ENCODE measurements at places on chromosomes 6 and 20.
A peak's percentile ranks its signal among the peaks of the same experiment; 100 is the strongest.

- no peak for DNase-seq
Measured at GRCh38 chr20:39623584-39624234, 661.6 kb downstream of the DHX35 start.

GRCh38 chr6:41721414-41721813 lies 14.0 kb downstream of the TFEB start:
- no peak for DNase-seq

DNA sequence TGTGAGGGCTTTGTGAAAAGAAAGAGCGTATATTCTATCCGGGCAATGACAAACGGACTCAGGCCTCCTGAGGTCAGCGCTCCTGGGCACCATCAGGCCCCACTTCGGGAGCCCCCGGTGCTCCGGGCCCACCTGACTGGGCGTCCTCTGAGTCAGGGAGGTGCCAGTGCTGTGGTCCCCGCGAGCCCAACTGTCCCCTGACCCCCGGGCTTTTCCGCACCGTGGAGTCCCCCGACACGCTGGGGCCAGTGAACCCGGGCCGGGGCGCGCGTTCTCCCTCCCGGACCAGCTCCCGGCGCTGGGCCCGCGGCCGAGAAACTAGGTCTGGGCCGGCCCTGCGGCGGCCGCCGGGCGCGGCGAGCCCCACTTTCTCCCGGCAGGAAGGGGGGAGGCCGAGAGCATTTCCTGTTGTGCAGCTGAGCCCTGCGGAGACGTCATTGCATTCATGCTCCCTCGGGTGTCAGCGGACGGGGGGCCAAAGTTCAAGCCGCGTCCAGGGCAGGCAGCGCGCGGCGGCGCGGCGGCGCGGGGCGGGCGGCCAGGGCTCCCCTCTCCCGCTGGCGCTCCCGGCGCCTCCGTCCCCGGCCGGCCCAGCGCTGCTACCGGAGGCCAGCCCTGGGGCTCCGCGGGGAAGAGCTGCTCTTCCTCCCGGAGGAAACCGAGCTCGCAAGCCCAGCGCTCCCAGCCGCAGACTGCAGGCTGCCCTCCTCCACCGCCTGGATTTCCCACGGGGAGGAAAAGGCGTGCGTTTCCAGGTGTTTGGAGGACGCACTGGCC lies 18.3 kb downstream of the HIVEP2 start:
- peak; percentile 84 for DNase-seq

GRCh38 chr6:35185302-35185681 lies 28.5 kb upstream of the SCUBE3 start:
- no peak for DNase-seq

GRCh38 chr20:33604084-33604990 lies 57.8 kb upstream of the C20orf144 start:
- DNase-seq = no peak

- no peak for DNase-seq
Measured at GRCh38 chr6:116979560-116979959, 102.5 kb downstream of the RFX6 start.
